ENCODE measurements at places on chromosomes 6 and 20.

GRCh38 chr6:138785980-138786379 is 9.9 kb upstream of the ECT2L start:
- no peak for DNase-seq

GRCh38 chr6:52514514-52514913 is 62.3 kb downstream of the TRAM2 start:
- peak; percentile 78 for DNase-seq

DNA sequence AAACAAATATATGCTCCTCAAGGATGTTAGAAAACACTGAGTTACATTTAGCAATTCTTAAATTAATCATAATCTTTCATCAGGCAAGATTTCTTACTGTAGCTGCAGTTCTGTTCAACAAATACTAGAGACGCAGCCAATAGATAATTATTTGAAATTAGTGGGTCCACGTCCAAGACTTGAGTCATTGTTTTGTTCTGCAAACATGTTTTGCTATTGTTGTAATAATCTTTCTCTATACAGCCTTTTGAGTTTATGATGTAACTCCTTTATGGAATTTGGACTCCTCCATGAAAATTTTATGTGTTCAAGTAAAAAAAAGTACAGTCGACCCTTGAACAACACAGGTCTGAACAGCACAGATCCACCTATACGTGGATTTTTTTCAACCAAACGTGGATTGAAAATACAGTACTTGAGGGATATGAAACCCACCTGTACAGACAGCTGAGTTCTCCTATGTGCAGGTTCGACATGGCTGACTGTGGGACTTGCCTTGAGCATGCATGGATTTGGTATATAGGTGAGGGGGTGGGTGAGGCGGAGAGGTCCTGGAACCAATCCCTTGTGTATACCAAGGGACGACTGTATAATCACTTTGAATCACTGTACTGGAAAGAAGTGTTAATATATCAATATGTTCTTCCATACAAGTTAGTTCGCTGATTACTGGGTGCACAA is 41.3 kb upstream of the SLC22A16 start:
- DNase-seq, result peak; percentile 78

GRCh38 chr6:135983718-135984343 is 132.3 kb downstream of the PDE7B start:
- DNase-seq, result peak; percentile 60

- DNase-seq, result peak; percentile 41
Measured at GRCh38 chr6:168238159-168238909, 81.2 kb downstream of the DACT2 start.

All from fibroblast of pulmonary artery (primary cell).